ENCODE measurements at places on chromosomes 3 and 15.
A peak's percentile ranks its signal among the peaks of the same experiment; 100 is the strongest.

DNA sequence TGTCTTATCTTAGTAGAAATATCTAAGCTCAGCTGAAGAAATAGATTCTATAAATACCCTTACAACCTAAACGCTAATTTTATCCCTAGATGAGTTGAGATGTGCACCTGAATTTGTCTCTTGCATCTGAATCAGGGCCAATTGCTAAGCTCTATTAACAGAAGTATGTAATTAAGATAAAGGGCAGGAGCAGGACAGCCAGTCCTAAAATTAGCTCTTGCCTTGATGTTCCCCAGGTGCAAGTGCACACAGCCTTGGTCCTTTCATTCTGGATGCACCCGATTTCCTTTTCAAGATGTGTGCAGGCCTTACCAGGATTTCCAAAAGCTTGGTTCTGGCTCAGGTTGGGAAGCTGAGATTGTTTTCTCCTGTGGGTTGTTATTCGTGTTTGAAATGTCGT lies 52.4 kb downstream of the MAGI1 start:
- no peak for DNase-seq

DNA sequence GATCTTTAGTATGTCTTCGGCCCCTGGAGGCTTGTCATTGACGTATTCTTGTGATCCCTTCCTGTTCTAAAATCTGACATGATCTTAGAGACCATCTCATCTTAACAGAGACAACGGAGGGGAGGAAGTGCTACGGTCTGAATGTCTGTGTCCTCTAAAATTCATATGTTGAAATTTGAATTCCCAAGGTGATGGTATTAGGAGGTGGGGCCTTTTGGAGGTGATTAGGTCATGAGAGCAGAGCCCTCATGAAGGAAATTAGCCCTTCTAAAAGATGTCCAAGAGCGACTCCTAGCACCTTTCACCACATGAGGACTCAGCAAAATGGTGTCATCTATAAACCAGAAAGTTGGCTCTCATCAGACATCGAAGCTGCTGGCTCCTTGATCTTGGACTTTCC lies 233.2 kb upstream of the CMC1 start:
- no peak for DNase-seq

GRCh38 chr3:126666658-126667528 lies 12.0 kb upstream of the TXNRD3 start:
- DNase-seq: no peak

GRCh38 chr3:66989241-66989640 lies 8.9 kb upstream of the KBTBD8 start:
- peak; percentile 12 for DNase-seq

GRCh38 chr15:59224474-59224873 lies 17.8 kb downstream of the LDHAL6B start:
- DNase-seq: no peak

Data from iPS-NIHi11 (cell line).